ENCODE measurements at places on chromosomes 7 and 10.

DNA sequence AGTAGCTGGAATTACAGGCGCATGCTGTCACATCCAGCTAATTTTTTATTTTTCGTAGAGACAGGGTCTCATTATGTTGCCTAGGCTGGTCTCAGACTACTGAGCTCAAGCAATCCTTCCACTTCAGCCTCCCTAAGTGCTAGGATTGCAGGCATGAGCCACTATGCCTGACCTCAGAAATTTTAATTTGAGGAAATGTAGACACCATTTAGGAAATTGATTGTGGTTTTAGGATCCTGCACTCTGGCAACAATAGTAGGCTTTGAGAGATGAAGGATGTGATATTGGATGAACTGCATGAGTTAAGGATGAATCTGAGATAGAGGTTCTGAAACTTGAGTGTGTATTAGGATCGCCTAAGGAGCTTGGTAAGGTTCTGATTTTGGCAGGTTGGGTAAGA lies 66.5 kb downstream of the PPP1R9A start:
- DNase-seq = no peak

DNA sequence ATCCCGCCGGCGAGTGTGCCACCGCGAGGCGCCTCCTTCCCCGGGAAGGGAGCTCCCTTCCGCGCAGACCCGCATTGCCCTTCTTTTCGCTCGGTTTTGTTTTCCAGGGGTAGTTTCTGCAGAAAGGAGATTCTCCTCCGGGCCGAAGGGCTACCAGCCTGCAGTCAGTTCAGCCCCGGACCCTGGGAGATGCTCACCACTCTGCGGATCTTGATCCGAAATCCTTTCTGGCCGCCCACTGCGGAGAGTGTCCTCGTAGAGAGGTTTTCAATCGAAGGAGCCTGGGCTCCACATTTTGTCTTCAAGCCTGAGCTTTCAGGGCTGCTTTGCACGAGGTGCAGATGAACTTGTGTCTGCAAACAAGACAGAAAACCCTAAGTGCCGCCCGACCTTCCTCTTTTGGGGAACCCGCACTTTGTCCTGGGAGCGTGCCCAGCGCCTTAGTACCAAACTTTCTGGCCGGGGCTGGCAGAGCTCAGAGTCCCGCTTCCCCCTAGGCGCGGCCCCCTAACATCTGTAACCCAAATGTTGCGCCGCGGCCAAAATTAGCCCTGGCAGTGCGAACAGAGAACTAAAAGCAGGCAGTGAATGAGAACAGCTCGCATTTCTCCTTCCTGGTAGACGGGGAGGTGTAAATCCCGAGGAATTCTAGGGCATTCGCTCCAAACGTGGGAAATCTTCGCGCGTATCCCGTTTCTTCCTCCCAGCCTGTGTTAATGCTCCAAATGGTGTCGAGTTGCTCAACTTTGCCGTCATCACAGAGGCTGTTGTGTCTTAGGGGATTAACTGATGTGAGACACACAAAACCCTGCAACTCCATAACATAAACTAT lies 6.7 kb upstream of the EN2 start:
- no peak for DNase-seq

GRCh38 chr7:100829150-100829716 lies 1.9 kb upstream of the EPHB4 start:
- DNase-seq = no peak

- no peak for DNase-seq
These were observed 271.2 kb downstream of the DIP2C start for GRCh38 chr10:418226-418625.

DNA sequence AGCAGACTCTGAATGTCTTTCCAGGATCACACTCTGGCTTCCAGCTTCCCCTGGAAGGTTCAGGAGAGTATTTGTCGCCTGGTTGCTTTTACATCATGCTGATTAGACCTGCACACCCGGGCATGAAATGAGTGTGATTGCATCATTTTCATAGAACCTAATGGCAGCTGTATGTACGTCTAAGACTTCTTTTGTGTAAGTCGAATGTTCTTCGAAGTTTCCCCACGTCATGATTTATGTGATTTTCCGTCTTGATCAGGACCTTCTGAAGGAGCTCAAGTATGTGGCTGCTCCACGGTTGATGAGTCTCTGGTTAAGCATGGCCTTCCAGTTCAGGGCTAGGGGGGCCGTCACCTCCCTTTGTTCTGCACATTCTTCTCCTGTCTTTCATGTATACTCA lies 4.5 kb downstream of the EIF4H start:
- no peak for DNase-seq

GRCh38 chr10:115278294-115278693 lies 185.1 kb downstream of the ATRNL1 start:
- DNase-seq = no peak

DNA sequence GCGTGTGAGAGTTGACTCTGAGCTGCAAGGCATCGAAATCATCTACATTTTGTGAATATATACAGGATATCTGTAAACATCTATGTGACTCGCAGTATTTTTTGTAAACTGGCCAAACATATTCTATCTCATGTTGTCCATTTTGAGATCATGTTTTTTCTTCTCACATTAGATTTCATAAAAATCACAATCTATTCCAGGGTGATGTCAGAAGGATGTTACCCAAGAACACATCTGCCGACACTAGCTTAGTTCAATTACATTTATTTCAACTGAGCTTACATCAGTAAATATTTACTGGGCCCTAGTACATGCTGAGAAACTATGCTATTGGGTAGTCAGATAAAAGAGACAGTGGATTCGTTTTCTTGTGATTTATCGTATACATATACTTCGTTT lies 2.5 kb upstream of the BUB3 start:
- no peak for DNase-seq

DNA sequence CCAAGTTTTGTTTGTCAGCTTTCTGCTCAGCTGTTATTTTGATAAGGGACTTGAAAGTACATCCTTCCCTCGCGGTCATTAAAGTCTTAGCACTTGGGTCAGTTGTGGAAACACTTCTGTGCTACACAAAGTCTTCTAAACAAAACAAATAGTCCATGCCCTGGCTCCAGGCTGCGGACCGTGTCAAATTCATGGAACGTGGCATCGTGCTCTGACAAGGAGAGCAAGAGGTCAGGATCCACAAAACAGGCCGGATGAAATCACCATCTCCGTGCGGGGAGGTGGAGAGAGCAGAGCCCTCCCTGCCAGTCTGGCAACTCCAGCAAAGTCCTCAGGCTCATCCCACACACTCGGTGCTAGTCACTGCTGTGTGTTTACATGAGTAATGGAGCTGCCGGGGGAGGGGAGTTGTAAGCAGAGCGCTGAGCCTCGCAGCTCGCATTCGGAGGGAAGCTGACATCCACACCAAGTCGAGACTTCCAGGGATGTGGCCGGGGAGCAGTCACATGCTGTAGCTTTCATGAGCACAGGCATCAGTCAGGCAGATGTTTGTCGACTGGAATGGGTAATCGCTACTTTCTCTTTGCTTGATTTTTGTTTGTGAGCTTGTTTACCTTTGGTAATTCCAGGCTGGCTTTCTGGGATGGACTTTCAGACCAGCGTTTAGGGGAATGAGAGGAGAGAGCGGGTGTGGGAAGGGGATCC lies 147.6 kb downstream of the ARID5B start:
- peak; percentile 71 for DNase-seq

- peak; percentile 53 for DNase-seq
These were observed 273.7 kb upstream of the KLF14 start for GRCh38 chr7:131007439-131008330.

- DNase-seq = no peak
These were observed 84.4 kb downstream of the EBF3 start for GRCh38 chr10:129879655-129880054.

- DNase-seq = peak; percentile 53
These were observed 202.8 kb downstream of the IPMK start for GRCh38 chr10:58064714-58065528.

GRCh38 chr10:34581801-34582532 lies 233.1 kb downstream of the PARD3 start:
- DNase-seq = no peak

- peak; percentile 18 for DNase-seq
These were observed 29.0 kb upstream of the BMS1 start for GRCh38 chr10:42753507-42754154.

GRCh38 chr7:132876576-132876975 lies 205.3 kb downstream of the CHCHD3 start:
- no peak for DNase-seq

GRCh38 chr7:607938-608337 lies 88.3 kb upstream of the PDGFA start:
- no peak for DNase-seq

- DNase-seq = no peak
These were observed 2.1 kb upstream of the AGR3 start for GRCh38 chr7:16883918-16884317.

GRCh38 chr7:131231381-131232220 lies 96.1 kb upstream of the MKLN1 start:
- no peak for DNase-seq

DNA sequence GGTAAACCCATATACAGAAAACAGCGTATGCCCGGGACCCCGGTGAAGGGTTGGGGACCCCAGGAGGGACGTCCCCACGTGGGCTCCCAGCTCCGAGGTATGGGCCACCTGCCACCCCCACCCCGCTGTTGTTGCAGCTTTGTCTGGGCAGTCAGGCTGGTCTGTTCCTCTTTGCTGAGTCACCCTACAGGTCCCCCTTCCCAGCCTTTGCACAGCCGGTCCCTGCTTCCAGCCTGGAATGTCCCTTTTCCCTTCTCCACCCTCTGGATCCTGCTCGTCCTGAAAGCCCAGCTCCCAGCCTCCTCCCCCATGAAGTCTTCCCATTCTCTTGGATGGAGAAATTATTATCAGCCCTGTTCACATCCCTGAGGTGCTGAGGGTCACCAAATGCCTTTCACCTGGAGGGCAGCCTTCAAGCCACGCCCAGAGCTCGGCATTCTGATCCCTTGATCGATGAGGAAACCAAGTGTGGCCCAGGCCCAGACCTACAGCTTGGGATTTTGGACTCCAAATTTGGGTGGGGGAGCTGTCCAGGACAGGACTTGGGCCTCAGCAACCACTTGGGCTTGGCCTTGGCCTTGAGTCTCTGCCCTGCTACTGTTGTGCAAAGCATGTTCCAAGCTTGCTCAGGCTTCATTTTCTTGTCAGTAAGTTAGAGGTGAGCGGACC lies 2.6 kb downstream of the CLDN4 start:
- no peak for DNase-seq

GRCh38 chr10:90222372-90222771 lies 521.0 kb downstream of the KIF20B start:
- DNase-seq = no peak

DNA sequence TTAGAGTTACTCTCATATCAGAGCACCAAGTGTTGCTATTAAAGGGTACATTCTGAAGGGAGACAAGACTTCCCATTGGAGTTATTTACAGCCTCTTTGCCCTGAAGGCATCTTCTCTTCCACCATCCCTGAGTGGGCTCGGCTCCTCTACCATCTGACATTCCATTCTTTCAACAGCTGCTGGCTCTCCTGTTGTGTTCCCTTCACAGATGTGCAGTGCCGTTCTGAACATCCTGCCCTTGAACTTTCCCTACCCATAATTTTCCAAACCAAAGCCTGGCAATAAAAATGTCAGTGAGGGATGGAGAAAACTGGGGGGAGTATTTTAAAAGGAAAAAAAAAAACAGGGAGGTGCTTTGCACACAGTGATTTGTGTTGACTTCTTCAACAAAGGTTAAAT lies 392.9 kb downstream of the KCNMA1 start:
- no peak for DNase-seq

GRCh38 chr10:17220652-17221100 lies 7.4 kb upstream of the VIM start:
- DNase-seq = peak; percentile 26

DNA sequence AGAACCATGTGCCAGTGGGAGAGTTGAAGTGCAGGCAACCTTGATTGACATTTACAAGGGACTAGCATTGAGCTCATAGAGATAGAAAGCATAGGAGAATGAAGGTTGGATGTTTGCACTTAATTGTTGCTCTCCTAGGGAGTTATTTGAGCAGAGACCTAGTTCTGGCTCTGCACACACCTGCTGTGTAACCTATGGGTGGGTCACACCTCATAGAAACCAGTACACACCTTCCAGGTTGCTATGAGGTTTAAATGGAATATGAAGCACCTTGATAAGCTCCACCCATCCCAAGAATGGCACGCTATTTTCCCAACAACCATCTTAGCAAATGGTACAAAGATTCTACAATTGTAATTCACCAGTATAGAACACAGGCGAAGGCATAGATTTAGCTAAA lies 86.2 kb upstream of the AOAH start:
- DNase-seq = no peak

DNA sequence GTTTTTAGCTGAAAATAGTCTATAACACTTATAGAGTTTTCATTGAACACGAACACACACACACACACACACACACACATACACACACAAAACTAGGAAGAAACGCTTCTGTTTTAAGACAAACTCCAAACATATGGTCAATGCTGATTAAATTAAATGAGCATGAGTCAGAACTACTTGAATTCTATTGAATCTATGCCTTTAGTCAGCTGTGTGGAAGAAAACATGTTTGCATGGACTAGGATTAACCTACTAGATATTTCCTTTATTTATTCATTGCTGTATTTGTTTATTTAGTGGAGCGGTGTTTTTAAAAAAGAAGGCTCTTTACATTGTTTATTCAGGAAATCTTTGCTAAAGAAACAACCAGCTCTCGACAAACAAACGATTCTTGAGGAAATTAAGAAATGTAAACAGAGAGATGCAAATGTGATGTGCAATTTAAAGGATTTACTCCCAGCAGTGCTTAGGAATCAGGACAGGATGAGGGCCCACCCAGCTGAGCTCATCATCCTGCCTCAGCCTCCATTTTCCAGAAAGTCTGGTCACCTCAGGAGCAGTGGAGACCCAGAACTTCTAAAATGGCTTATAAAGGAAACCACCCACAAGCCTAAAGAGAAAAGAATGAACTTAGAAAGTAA lies 83.2 kb downstream of the PDE1C start:
- DNase-seq = no peak

GRCh38 chr7:123844712-123845219 lies at the start of gene HYAL4:
TSS of gene HYAL4 (plus strand) at chr7:123845169. CDS start at chr7:123868274, 23,105 bp downstream.
- no peak for DNase-seq

- DNase-seq = no peak
These were observed 3.9 kb upstream of the NOBOX start for GRCh38 chr7:144407266-144407931.

- DNase-seq = no peak
These were observed 122.3 kb downstream of the CCDC71L start for GRCh38 chr7:106538638-106539037.

GRCh38 chr10:74103560-74104258 lies 46.9 kb downstream of the AP3M1 start:
- peak; percentile 52 for DNase-seq

- peak; percentile 49 for DNase-seq
These were observed 14.1 kb upstream of the LAMB1 start for GRCh38 chr7:108016841-108017775.
